Activated CD4-positive, alpha-beta T cell treated with anti-CD3 and anti-CD28 coated beads, Interleukin-2, amount 50 U/mL, for 48 hours (primary cell): ENCODE measurements at places on chromosomes 12 and 14.
A peak's percentile ranks its signal among the peaks of the same experiment; 100 is the strongest.

DNA sequence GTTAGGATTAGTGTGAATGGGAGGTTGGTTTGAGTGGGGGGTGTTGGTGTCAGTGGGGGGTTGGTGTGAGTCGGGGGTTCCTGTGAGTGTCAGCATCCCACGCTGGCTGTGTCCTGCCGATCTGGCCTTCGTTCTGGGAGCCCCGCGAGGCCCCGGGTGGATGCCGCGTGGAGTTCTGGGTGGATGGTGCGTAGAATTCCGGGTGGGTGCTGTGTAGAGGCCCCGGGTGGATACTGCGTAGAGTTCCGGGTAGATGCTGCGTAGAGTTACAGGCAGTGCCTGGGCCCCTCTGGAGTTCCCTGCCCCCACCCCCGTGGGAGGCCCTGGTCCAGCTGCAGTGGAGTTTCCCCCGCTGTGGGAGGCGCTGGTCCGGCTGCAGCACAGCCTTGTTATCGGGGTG, 8.7 kb downstream of the NOC4L start:
- no peak for DNase-seq

DNA sequence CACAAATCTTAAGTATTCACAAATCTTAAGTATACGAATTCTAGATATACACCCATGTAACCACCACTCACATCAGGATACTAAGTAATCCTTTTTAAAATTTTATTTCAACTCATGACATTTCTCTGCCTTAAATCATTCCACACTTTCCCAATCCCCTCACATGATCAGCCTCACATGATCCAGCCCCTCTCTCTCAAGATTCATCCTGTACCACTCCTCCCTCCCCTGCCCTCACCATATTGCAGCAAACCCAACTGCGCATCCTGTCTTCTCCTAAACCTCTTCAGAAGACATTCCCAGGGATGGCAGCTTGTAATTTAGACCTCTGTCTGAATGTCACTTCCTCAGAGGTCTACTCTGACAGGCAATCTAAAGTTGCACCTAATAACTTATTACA, 1.7 kb upstream of the EIF4B start:
- DNase-seq: no peak

- DNase-seq: no peak
Observed at GRCh38 chr12:118840878-118841277, 140.5 kb upstream of the SRRM4 start.

DNA sequence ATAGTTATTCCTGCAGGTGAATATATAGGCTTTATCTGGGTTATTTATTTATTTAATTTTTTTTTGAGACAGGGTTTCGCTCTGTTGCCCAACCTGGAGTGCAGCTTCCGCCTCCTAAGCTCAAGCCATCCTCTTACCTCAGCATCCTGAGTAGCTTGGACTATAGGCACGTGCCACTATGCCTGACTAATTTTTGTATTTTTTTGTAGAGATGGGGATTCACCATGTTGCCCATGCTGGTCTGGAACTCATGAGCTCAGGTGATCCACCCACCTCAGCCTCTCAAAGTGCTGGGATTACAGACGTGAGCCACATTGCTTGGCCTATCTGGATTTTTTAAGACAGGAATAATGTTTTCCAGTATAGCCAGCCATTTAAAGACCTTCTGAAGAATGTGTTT, 2.0 kb downstream of the RAN start:
- DNase-seq: peak; percentile 23

GRCh38 chr12:104460041-104460719, 3.4 kb downstream of the CHST11 start:
- no peak for DNase-seq

GRCh38 chr14:44339862-44340261, 167.2 kb downstream of the FSCB start:
- no peak for DNase-seq

GRCh38 chr14:106586098-106586704, 1059.8 kb downstream of the TMEM121 start:
- peak; percentile 74 for DNase-seq

- no peak for DNase-seq
Observed at GRCh38 chr14:53696217-53696965, 260.2 kb downstream of the BMP4 start.

- peak; percentile 19 for DNase-seq
Observed at GRCh38 chr12:10363914-10364814, 25.7 kb downstream of the KLRK1 start.

- DNase-seq: no peak
Observed at GRCh38 chr14:54487771-54488170, 1.0 kb downstream of the GMFB start.

DNA sequence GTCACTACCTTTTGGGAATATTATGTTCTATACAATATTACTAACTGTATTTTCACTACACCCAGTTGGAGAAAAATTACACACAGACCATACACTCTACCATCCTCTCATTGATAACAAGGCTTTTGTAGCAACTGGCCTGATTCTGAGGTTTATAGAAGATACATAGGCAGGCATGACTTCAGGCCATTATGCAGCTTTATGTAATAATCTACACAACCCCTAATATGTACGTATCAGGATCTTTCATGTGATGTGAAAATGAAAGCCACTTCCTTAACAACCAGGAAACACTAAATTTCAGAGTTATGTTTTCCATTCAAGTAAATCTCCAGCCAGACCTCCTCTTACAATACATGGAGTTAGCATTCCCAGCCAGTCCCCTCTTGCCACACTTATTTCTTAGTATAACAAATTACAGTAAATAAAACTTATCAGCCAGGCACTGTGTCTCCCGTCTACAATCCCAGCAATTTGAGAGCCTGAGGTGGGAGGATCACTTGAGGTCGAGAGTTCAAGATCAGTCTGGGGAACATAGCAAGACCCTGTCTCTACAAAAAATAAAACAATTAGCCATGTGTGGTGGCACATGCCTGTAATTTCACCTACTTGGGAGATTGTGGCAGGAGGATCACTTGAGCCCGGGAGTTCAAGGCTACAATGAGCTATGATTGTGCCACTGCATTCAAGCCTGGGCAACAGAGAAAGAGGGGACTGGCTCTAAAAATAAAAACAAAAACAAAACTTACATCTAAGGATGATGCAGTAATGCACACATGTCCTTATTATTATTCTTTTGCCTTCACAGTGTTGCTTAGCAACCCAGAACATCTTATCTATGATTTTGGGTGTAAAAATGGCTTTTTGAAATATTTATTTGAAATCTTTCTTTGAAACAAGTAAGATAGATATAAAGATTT, 10.4 kb upstream of the OSBPL8 start:
- DNase-seq: no peak

GRCh38 chr14:35390577-35391387, 13.8 kb downstream of the NFKBIA start:
- DNase-seq: no peak

DNA sequence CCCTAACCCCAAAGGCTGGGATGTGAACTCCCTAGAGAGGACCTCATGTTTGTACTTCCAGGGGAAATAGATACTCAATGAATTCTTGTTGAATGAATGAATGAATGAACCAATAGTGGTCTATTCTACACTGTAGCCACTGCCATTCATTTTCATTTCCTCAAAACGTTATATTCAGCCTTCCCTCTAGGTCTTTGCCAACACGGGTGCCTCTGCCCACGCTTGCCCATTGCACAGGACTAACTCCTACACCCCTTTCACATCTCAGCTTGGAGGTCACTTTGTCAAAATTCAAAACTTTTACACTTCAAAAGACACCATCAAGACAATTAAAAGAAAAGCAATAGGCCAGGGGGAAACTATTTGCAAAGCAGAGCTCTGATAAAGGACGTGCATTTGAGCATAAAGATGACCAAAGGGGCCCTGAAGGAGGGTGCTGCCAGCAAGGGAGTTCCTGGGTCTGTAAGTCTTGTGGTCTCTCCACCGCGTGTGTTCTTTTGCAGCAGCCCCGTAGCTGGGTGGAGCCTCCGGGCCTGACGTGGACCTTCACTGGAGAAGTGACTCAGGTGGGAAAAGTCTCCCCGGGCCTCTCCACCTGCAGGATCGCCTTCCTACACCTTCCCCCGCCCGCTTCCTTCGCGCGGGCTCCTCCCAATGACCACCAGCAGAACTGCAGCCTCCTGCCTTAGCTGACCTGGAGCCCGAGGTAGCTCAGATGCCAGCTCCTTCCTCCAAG, 31.5 kb downstream of the TMEM63C start:
- peak; percentile 49 for DNase-seq

DNA sequence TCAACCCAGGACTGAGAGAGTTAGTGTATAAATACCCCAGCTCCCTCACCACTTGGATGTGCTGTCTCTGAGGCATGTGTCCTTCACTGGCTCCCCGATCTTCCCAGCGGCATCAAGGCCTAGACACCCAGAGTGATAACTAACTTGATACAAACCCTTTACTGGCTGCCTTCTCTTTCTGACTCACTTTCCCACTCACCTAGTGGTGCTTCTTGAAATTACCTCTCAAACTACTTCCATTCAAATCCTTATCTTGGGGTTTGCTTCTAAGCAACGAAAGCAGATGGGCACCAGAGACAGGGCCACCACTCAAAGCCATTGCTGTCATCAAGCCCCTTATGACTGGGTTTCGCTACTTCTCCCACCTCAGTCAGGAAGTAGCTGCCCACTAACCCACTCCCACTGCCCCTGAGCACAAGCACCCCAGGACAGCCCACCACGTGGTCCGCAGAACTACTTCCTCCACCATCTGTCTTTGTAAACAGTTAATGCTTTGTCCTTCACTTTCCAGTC, 17.2 kb downstream of the ZFP36L1 start:
- no peak for DNase-seq

DNA sequence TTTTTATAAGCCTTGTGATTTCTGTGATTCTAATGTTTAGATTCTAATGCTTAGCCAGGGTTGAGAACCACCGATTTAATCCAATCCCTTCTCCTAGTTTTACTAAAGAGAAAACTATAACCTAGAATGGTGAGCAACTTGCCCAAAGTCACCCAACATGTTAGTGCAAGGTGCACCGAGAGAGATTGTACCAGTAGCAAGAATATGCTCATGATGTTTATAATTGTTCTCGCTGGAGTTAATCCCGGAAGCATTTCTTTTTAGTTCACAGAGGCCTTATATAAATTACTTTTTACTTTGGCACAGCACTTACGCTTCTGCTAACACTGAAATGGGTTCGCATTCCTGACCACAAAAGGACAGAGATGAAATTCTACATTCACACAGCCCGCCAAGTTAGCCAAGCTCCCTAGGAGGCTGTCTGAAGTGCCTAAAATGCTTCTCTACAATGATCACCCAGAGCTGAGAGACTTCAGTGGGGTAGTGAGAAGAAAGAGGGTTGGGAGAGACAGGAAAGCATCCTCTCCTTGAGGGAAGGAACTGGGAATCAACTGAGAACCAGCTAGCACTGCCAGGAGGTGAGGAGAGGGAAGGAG, 579 bp upstream of the BLOC1S1 start:
- no peak for DNase-seq

DNA sequence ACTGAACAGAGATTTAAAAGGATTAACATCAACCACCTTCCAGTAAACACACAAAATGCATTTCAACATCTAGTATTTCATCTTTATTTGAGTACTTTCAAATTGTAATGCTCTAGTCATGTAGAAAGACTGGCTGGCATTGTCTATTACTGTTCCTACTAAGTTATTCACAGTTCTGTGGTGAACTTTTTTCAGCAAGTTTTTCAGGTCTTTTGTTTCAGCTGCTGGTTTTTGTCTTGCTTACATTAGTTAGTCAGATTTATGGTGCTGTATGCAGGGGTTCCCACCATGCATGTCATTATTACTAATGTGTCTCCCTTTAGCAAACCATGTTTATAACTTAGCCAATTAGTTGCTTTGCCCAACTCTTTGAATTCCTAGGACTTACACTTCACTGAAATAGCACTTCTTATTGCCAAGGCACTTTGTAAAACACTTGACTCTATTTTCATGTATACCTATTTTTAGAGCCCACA, 253.4 kb upstream of the KITLG start:
- no peak for DNase-seq

DNA sequence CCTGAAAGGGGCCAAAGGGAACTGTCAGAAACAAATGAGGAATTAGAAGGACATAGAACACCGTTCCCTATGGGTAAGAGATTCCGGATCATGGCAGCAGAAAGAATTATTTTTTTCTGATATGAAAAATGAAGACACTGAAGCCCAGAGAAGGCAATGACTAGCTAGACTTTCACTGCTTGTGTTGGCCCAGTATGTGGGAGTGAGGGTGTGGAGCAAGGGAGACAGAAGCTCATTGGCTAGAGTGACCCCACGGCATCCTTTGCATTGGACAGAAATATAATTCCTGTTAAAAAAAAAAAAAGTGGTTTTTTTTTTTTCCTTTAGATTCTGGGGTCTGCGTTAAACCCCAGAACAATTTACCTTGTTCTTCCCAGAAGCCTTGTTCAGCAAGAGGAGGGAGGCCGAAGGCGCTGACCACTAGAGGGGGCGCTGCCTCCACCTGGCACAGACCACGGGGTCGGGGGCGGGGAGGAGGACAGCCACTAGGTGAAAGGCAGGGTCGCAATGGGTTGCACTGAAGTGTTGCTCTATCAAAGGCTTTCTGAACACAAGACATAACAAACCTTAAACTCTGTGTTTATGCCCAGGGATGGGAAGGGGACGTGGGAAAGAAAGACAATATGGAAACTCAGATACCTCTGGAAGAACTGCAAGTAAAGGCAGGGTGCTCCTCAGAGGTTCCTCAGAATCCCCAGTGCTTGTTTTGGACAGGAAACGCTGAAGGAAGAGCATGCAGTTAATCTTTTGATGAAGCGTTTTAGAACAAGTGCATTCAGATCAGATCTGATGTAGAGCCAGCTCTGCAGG, 156.8 kb downstream of the KCNA5 start:
- DNase-seq: peak; percentile 47

GRCh38 chr12:25828188-25828587, 130.3 kb upstream of the RASSF8 start:
- no peak for DNase-seq

- peak; percentile 81 for DNase-seq
Observed at GRCh38 chr12:4145990-4146859, 127.3 kb upstream of the CCND2 start.

DNA sequence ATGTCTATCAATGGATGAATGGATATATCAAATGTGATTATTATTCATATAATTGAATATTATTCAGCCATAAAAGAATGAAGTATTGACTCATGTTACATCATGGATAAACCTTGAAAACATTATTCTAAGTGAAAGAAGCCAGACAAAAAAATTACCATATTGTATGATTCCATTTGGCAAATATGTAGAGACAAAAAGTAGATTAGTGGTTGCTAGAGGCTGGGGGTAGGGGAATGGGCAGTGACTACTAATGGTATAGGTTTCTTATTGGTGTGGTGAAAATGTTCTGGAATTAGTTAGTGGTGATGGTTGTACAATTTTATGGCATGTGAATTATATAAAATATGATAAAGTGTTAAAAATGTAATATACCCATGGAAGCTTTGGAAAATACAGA, 31.8 kb upstream of the GNS start:
- DNase-seq: no peak

GRCh38 chr14:95263527-95264231, 56.0 kb downstream of the CLMN start:
- DNase-seq: no peak

DNA sequence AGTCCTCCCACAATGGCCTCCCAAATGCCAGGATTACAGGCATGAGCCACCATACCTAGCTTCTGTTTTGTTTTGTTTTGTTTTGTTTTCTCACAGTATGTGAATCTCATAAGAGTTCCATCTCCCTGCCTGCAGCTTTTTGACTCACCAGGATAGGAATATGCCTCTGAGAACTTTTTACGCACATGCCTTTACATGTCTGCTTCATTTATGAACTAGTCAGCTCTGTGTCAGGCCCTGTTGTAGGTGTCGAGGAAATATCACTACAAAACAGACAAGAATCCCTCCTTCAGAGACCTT, 89.0 kb downstream of the BORCS5 start:
- no peak for DNase-seq

- DNase-seq: no peak
Observed at GRCh38 chr12:24931666-24932405, 17.1 kb downstream of the BCAT1 start.

GRCh38 chr12:8491646-8492530, 21.4 kb upstream of the CLEC4D start:
- DNase-seq: no peak
